Lower lobe of right lung (tissue), 2 donors: ENCODE measurements at places on chromosomes 16 and 17. TPM values are rescaled to one million over a fixed set of nuclear protein-coding genes. Genes with fewer than 3 reads are reported as not detected.

Gene ARL6IP1
- total RNA-seq: 130 TPM

Gene CLEC18A
- total RNA-seq: 2.7 TPM

Gene TP53TG3C
- not detected for total RNA-seq

Gene CARHSP1
- 89.0 TPM for total RNA-seq

Gene MMP2
- total RNA-seq: 178 TPM

Gene SBK1
- total RNA-seq: 2.4 TPM

Gene MT1A
- 4.7 TPM for total RNA-seq

Gene SF3B3
- 176 TPM for total RNA-seq

Gene SOX9
- total RNA-seq: 4.3 TPM

Gene KRT33A
- total RNA-seq: not detected

Gene ACSM2B
- not detected for total RNA-seq

Gene MYH11
- total RNA-seq: 102 TPM

Gene ASIC2
- total RNA-seq: not detected
